Stimulated activated CD4-positive, alpha-beta T cell treated with anti-CD3 and anti-CD28 coated beads, Interleukin-1b, Interleukin-23, amount 100 ng/mL, for 24 hours (primary cell): ENCODE measurements at places on chromosomes 16 and 17.

DNA sequence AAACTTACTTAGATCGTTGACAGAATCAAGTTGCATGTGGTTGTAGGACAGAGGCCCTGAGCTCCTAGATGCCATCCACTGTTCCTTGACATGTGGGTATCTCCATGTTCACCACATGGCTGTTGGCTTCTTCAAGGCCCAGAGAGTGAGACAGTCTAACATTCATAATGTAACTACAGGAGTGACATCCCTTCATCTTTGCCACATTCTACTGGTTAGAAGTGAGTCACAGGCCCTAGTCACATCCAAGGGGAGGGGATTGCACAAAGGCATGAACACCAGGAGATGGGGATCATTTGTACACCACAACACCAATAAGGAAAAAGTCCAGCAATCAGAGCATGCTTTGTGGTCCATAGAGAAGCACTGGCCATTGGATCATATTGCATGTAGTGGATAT lies 56.6 kb downstream of the WSCD1 start:
- no peak for DNase-seq

DNA sequence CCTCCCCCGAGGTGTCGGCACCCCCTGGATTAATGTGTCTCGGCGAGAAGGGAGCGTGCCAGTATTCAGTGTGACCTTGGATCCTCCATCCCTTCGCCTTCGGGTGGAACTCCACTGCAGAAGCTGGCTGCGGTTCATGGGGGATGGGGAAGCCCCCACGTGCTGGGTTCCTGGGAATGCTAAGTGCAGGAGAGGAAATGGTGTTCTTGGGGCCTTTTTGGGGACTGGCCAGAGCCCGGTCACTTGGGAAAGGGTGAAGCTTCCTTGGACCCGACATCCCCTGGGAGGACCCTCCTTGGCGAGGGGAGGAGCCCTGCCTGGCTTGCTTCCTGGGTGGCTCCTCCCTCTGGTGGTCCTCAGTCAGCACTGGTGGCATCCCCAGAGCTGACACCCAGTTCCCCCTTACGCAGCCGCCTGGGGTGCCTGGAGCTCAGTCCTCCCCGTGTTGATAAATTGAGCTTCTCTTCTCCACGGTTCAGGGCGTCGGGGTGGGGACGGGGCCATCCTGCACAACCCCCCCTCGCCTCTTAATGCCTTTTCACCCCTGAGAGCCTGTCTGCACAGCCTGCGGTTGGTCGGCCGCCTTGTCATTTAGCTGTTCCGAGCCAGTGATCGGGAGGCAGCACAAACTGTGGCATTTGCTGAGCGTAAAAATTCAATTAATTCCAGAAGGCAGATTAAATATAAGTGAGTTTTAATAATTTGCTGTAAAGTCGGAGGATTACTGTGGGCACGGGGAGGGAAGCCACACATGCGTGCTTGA lies 30.7 kb upstream of the GSE1 start:
- DNase-seq = no peak

DNA sequence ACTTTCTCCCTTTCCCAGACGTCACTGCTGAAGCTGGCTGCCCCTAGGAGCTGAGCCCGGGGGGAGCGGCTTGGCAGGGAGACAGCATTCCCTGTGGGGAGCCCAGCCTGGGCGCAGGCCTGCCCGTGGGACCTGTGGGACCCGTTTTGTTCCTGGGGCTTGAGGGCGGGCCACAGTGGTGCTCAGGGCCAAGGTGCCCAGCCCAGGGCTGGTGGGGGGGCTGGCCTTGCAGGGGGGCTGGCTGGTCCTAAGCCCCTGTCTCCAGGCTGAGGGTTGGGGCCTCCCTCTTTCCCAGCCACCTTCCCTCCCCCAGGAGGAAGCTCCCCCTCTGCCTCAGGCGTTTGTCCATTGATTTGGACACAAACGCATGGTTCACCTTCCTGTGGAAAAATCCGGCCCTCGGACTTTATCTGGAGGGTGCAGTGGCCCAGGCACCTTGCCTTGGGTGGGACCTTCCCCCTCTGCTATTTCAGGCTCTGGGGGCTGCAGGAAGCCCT lies 4.4 kb downstream of the NHERF2 start:
- DNase-seq = no peak

GRCh38 chr17:58396173-58396572 lies 21.2 kb downstream of the RNF43 start:
- no peak for DNase-seq

- DNase-seq = peak; percentile 58
Measured at GRCh38 chr17:61412143-61412859, 12.7 kb downstream of the TBX2 start.

DNA sequence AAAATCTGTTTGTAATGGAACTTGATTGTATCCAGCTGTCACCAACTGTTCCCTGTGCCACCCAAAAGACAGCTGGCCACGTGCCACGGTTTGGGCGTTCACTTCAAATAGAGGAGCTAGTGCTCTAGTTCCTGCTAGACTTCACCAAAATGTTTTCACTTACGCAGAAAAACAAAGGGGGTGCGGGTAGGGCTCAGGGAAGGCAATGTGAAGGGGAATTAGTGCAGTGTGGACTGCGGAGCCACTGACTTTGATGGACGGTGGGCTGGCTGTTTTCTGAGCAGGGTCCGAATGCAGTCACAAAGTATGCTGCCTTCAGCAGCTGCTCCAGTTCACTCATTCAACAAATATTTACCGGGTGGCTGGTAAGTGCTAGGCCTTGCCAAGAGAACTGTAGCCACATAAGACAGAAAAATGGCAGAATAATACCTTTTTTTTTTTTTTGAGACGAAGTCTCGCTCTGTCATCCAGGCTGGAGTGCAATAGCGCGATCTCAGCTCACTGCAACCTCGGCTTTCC lies 7.6 kb upstream of the CYTH1 start:
- no peak for DNase-seq

DNA sequence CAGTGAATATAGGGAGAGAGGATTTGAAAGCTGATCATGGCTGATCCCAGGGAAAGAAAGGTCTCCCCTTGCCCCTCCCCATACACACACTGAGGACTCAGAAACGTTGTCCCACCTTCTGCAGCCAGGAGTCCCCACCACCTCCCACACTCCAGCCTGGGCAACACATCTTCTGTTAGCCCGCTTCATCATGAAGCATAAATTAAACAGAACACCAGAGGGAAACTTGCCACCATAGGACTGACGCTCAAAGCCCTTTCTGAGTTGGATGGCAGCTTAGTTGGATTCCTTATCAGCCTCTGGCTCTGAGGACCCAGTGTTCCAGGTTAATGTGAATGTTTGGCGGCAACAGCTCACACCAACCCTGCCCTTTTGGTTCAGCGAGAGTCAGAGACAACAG lies 33.9 kb downstream of the ARHGAP27 start:
- no peak for DNase-seq

- DNase-seq = no peak
Measured at GRCh38 chr17:73362697-73363096, 50.9 kb upstream of the CDC42EP4 start.

DNA sequence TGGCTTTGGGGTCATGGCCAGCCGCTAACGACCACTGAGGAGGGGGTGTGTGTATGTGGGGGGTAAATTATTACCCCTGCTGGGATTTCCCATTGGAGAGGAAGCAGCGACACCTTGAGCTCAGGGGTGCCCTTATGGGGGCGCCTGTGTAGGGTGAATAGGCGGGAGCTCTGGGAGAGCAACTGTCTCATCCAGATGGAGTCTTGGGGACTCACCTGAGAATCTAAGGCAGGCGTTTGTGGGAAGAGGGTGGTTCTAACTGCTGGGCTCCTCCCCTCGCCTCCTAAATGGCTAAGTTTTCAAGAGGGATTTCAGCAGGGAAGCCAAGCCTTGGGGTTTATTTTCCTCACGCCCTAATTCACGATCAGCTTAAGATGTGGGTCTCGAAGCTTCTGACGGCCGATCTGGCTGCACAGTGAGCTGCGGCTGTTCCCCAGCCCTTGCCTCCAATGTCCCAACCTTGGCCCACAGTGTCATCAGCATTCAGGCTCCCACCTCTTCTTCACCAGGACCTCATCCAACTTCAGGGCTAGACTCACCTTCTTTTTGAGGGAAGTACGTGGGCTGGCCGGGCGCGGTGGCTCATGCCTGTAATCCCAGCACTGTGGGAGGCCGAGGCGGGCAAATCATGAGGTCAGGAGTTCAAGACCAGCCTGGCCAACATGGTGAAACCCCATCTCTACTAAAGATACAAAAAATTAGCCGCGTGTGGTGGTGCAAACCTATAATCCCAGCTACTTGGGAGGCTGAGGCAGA lies 136.9 kb upstream of the EEF2KMT start:
- DNase-seq = no peak

- DNase-seq = no peak
Measured at GRCh38 chr17:5931616-5932015, 138.6 kb upstream of the WSCD1 start.

GRCh38 chr17:79444198-79444597 lies 166.7 kb downstream of the RBFOX3 start:
- no peak for DNase-seq

DNA sequence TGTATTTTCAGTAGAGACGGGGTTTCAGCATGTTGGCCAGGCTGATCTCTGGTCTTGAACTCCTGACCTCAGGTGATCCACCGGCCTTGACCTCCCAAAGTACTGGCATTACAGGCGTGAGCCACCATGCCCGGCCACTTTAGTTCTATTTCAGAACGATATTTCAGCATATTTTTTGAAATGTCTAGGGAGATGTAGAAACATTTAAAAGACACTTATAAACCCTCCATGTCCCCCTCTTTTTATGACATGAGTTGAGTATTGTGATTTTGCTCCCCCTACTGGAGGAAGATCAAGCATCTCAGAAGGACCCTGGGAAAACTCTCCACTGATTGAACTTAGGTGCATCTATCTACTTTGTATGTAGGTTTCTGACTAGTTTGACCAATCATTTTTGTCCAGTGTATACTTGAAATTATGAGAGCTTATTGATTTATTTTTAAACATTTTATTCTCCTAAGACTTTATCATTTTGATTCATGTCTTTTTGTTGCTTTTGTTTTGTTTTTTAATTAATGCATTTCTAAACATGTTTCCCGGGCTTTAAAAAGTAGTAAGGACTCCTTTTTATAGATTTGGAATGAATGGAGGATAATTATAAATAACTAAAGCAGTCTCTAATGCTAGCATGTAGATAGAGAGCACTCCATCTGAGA lies 105.1 kb downstream of the CHD9 start:
- DNase-seq = no peak

DNA sequence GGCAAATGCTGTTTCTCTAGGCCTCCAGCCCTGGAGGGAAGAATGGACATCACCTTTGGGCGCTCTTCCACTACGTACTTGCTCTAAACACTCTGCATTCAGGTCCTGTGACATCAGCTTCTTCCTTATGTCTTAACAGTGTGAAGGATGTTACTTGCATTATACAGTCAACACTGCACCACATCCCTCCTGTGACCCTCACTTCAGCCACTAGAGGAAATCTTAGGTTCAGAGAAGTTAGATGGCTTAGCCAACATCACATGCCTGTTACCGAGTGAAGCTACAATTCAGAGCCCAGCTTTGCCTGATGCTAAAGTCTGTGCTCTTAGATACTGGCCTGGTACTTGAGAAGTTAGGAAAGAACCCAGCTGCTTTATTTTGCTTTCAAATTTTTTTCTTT lies 18.3 kb downstream of the UBFD1 start:
- no peak for DNase-seq

DNA sequence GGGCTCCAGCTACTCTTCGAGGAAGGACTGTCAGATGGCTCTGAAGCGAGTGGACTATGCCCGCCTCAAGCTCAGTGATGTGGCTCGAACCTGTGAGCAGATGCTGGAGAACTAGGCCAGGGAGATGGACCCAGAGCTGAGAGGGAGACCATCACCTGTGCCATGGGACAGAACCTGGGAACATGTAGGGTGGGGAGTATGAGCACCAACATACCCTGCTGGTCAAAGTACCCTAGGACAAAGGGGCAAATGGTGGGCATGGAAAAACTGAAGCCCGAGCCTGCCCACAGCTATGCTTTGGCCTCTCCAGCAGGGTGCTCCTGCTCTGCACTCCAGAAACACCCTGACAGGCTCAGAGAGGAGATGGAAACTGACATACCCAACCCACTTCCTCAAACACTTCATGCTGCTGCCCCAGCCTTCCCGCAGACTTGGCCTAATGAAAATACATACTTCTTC lies 1.9 kb downstream of the MED11 start:
- DNase-seq = no peak

DNA sequence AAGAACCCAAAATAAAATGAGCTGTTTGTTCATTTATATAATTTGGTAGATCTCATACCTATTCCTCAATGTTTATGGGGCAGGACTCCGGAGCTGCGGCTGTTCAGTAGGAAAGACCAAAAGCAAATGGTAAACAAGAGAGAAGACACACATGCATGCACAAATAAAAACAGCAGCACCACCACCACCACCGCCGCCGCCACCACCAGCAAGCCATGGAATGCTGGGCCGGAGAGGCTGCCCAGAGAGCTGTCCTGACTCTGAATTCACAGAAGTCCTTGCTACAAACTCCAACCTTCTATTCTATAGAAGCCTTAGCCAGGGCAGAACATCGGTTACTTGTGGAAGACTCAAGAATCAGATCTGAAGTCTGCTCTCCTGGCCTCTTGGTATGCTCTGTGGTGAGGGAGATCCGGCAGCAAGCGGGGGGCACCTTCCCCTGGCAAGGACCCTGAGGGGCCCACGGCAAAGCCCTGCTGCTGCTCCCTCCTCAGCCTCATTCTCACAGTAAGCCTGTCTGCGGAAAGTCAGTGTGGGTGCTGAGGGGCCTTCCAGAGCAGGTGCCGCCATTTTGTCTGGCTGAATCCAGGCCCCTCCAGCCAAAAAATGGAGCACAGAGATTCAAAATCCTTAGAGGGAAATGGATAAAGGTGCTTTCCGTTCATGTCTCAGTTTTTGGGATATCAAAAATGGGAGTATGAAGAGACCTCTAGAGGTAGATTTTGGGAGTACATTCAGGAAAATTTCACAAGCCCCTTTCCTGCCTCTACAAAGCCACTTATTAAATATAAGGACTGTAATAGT lies 6.4 kb upstream of the FOXJ1 start:
- DNase-seq = no peak

GRCh38 chr17:51997723-51998122 lies 160.8 kb downstream of the CA10 start:
- DNase-seq = no peak

GRCh38 chr17:59617156-59617732 lies 2.5 kb upstream of the CLTC start:
- no peak for DNase-seq

- no peak for DNase-seq
Measured at GRCh38 chr16:19851476-19851875, 33.2 kb downstream of the GPRC5B start.

DNA sequence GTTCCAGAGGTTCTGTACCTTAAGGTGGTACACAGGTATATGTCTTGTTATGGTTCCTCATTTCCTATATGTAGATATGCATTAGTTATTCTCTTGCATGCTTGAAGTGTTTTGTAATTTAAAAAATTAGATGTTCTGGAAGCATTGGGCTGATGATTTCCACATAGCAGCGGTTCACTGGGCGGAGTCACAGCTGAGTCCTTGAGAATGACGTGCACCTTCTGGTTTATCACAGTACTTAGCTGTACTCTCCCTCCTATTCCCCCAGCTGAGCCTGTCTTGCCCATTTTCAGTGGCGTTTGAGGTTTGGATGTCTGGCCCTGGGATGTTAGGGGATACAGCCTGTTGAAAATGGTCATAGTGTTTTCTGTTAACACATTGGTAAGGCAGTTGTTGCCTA lies 327.1 kb downstream of the SNX29 start:
- DNase-seq = no peak
